Hematopoietic multipotent progenitor cell treated with erythropoietin and hydrocortisone succinate and interleukin-3 and kit ligand, for 4 days (in vitro differentiated cells): ENCODE measurements at places on chromosomes 4 and X.

- no peak for DNase-seq
Measured at GRCh38 chr4:124151031-124151430, 561.5 kb downstream of the ANKRD50 start.

GRCh38 chr4:2905544-2905943 is 57.7 kb downstream of the NOP14 start:
- no peak for DNase-seq

DNA sequence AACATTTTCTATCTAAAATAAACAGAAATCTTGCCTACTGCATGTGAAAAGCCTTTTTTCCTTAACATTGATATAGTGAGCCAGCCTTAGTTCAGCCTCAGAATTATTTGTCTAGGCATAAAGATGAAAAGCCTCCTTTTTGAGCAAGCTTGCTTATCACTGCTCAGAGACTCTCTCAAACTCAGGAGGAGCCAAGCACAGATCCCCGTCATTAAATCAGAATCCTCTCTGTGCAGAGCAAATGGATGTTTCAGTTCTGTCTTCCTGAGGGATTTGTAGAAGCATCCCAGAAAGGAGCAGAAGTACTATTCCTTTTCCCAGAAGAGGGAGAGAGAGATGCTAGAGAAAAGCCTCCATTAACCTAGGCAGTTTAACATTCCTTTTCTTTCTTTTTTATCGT is 186.9 kb upstream of the LNX1 start:
- no peak for DNase-seq

- DNase-seq: no peak
Measured at GRCh38 chr4:64430933-64431332, 21.7 kb upstream of the TECRL start.

- no peak for DNase-seq
Measured at GRCh38 chr4:36870121-36870520, 374.4 kb upstream of the NWD2 start.

DNA sequence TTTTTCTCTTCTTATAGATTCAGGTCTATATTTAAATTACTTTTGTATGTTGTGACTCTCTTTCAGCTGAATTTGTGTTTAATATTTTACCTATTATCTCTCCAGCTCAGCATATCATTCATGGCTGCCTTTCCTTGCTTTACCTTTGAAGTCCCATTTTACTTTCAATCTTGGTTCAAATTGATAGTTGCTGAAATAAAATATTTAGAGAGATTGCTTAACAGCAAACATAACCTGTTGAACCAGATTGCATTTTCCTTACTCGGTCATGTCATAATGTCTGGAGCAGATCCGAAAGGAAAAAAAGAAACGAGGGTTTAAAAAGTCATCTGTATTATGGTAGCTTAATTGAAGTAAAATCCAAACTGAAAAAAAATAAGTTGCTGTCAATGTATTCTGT is 94.1 kb downstream of the IL1RAPL2 start:
- no peak for DNase-seq

DNA sequence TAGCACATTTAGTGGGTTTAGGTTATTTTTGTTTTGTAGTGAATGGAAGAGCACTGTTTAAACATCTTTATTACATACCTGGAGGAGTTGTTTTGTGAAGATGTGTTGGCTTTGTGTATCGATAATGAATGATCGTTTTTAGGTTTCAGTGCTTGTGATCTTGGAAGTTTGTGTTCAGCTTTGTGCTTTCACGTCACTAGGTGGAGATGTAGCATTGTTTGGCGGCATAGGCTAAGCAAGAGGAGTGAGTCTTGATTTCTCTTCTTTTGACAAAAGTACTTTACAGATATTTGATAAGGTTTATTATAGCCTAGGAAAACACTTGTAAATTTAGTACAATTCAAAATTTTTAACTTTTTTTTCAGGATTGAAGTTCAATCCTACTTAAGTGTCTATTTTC is 50.4 kb downstream of the PDK3 start:
- DNase-seq: peak; percentile 37
